Effector memory CD4-positive, alpha-beta T cell (primary cell): ENCODE measurements at places on chromosomes 2 and 18.

DNA sequence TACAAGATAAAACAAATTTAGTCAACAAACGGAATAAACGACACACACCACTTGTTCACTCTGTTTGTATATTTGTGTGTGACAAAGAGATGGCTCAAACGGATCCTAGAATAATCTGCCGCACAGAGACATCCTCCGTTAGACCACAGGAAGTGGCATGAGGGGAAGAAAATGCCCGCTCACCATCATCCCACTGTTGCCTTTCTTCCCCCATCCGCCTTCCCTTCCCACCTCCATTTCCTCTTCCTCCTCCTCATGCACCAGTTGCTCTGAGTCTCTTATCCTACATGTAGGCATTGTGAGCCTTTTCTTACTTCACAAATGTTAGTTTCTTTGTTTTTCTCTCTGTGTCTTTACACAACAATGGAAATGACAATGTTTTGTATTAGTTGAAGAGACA, 228.5 kb upstream of the SMIM21 start:
- no peak for DNase-seq

DNA sequence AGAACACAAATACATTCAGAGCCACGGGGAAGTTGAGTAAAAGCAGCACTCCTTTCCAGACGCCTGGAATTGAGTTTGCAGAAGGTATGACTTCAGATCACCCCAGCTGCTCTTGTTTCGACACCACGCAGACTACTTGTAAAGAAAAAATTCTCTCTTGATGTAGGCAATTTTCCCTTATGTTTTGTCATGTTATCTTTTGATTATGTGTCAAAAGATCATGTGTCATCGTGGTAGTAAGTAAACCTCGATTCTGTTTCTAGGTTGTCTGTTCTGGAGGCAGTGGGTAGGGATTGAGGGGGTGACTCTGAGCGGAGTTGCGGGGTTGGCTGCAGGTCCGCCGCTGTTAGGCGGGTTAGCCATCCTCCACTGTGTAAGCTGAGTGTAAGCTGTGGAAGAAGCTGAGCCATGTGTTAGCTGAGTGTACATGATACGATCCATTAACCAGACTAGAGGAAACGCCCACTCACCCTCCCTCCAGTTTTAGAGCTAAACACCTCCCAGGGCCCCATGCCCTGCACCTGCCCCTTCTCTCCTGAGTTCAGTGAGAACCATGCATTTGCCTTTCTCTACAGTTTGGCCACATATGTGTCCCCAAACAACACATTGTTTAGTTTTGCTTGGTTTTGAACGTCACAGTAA, 181.8 kb downstream of the SNTG2 start:
- DNase-seq: no peak

GRCh38 chr18:70295192-70296188, 6.6 kb downstream of the SOCS6 start:
- DNase-seq: no peak

GRCh38 chr2:20365249-20365817, 14.7 kb upstream of the PUM2 start:
- no peak for DNase-seq
